ENCODE measurements at places on chromosomes 7 and 10. TPM values are rescaled to one million over a fixed set of nuclear protein-coding genes. Genes with fewer than 3 reads are reported as not detected.

The UCN3 gene
- total RNA-seq = not detected

The NODAL gene
- total RNA-seq = 2.2 TPM

The ASB10 gene
- total RNA-seq = not detected

The TSPAN33 gene
- 4.7 TPM for total RNA-seq

The ABCC2 gene
- total RNA-seq = 0.16 TPM

The CHST3 gene
- total RNA-seq = 7.2 TPM

The ASAH2B gene
- total RNA-seq = 9.8 TPM

The INTS15 gene
- total RNA-seq = 18.2 TPM

The NUTM2E gene
- 0.78 TPM for total RNA-seq

The KDM7A gene
- total RNA-seq = 18.6 TPM

The TUBAL3 gene
- total RNA-seq = not detected

The NEURL1 gene
- 25.1 TPM for total RNA-seq

The PIK3CG gene
- 3.3 TPM for total RNA-seq

The VAX1 gene
- 1.2 TPM for total RNA-seq

The ADCY1 gene
- total RNA-seq = 226 TPM

The MAGI2 gene
- 244 TPM for total RNA-seq

The MYPN gene
- not detected for total RNA-seq

The GRID1 gene
- total RNA-seq = 16.5 TPM

The WDR86 gene
- 50.2 TPM for total RNA-seq

The TMEM270 gene
- not detected for total RNA-seq

The PLAU gene
- total RNA-seq = 0.94 TPM

The FKBP9 gene
- 29.0 TPM for total RNA-seq

The GNAT3 gene
- not detected for total RNA-seq

The OR2A12 gene
- total RNA-seq = not detected

The LIPA gene
- 39.9 TPM for total RNA-seq

The GBX1 gene
- not detected for total RNA-seq

The AGAP9 gene
- total RNA-seq = 2.2 TPM

The ADAM12 gene
- total RNA-seq = 4.7 TPM

The SORCS3 gene
- 23.7 TPM for total RNA-seq

The SLC16A12 gene
- 4.1 TPM for total RNA-seq

The CRHR2 gene
- 1.1 TPM for total RNA-seq

The ADARB2 gene
- total RNA-seq = 4.8 TPM

The HMX3 gene
- total RNA-seq = not detected

The HHEX gene
- 1.6 TPM for total RNA-seq

The DPYSL4 gene
- total RNA-seq = 40.6 TPM

The MRPS16 gene
- 102 TPM for total RNA-seq

The ZNF789 gene
- total RNA-seq = 25.3 TPM

The ENTPD1 gene
- total RNA-seq = 9.4 TPM

The CDH23 gene
- total RNA-seq = 1.2 TPM

The KCNIP2 gene
- total RNA-seq = 6.9 TPM

The TRIM73 gene
- 2.8 TPM for total RNA-seq

The FAM149B1 gene
- total RNA-seq = 30.1 TPM

The HSPA12A gene
- 17.3 TPM for total RNA-seq

The ITGB8 gene
- total RNA-seq = 109 TPM

The NKX6-2 gene
- total RNA-seq = not detected
